ENCODE measurements at places on chromosomes 5 and 9.

DNA sequence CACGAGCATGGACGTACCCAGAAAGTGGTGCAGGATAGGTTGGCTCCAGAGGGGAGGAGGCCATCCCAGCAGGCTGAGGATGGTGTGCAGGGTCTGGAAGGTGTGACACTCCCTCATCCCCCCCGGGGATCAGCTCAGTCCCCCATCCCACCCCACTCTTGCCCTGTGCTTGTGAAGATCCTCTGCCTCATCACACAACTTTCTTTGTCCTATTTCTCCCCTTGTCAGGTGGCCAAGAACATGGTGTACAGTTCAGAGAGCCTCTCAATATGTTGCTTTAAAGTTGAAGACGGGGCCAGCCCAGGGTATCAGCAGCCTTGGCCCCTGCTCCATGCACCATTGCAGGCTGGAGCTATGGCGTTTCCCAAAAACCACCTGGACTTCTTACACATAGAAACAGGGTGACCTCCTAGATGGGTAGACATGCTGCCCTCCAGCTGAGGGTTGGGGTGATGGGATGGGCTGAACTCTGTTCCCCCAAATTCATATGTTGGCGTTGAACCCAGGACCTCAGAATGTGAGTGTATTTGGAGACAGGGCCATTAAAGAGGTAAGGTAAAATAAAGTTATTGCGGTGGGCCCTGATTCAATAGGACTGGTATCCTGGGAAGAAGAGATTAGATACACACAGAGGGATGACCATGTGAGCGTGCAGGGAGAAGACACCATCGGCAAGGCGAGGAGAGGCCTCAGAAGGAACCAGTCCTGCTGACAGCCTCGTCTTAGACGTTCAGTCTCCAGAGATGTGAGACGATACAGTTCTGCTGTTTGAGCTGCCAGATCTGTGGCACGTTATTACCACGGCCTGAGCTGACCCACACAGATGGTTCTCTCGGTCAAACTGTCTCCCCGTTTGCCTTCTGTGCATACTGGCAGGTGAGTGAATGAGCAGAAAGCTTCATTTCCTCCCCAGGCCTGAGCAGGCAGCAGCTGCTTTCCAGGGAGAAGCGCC lies 272.5 kb downstream of the GADD45G start:
- no peak for DNase-seq

- DNase-seq, result no peak
Observed at GRCh38 chr5:5363045-5363444, 59.4 kb upstream of the ICE1 start.

DNA sequence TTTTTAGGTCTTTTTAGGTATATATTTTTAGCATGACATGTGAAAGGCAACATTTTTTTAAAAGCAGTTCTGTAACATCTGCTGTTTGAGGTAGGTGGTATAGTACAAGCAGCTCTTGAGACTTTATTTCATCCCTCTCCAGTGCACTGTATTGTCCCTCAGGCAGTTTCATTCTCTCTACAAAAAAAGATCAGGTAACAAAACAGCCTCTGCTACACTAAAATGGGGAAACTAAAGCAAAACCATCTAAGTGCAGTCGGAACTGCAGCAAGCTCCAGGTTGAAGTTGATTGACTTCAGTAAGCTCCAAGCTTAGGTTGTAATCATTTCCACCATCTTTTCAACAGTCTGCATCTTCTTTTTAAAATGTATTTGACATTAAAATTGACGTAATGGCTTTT lies 195.6 kb downstream of the DEPDC1B start:
- DNase-seq, result no peak

DNA sequence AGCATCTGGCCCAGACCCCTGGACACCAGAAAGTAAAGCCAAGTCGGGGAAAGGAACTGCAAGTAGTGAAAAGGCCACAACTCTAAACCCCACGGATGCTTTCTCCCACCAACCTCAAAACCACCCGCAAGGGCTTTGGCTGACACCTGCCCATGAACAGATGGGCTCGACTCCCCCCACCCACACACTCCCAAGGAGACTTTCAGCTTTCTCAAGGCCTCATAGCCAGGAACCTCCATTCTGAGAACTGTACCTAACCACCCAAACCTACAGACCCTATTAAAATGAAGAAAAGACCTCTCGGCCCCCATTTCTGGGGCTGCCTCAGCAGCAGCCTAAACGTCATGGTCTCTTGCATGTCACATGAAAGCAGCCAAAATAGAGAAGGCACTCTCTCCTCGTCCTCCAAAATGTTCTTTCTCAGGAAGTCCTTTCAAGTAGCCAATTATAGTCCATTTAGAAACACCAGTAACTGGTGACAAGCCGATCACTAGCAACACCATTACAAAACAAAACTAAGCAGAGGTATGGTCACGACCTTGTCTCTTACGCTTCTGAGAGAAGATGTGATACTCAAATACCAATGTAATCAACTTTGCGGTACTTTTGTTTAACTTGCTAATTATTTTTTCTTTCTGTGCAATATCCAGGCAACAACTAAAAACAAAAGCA lies 2.9 kb downstream of the B4GALT1 start:
- DNase-seq, result no peak

DNA sequence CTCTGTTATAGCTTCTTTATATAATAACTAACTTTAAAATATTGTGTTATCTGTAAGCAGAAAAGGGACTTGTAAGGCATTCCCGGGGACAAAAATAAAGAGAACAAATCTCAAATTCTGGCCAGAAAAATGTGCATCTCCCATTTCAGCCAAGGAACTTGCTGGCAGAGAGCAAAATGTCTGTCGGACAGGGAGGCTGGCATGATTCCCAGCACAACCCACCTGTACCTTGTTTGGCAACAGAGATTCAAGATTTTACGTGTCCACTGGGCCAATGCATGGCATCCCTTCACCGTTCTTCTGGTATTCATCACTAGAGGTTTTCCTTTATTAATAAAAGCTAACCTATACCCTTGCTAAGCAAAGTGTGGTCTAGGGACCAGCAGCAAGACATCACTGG lies 566.6 kb downstream of the PSAT1 start:
- no peak for DNase-seq

DNA sequence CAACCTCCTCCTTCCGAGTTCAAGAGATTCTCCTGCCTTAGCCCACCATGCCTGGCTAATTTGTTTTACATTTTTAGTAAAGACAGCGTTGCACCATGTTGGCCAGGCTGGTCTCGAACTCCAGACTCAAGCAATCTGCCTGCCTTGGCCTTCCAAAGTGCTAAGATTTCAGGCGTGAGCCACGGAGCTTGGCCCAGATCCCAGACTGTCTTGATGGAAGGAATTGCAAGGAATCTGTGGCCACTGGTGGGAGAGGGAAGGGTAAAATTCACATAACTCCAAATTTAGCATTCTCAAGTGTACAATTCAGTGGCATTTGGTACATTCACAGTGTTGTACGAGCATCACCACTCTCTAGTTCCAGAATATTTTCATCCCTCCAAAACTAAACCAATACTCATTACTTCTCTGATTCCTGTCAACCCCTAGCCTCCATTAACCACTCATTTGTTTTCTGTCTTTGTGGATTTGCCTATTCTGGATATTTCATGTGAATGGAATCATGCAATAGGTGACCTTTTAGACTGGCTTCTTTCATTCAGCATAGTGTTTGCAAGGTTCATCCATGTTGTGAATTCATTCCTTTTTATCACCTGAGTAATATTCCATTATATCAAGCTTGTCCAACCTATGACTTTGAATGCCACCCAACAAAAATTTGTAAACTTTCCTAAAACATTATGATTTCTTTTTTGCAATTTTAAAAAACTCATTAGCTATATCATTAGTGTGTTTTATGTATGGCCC lies 8.9 kb upstream of the MYO10 start:
- DNase-seq, result no peak

- no peak for DNase-seq
Observed at GRCh38 chr5:125302577-125302976, 556.1 kb upstream of the ZNF608 start.

DNA sequence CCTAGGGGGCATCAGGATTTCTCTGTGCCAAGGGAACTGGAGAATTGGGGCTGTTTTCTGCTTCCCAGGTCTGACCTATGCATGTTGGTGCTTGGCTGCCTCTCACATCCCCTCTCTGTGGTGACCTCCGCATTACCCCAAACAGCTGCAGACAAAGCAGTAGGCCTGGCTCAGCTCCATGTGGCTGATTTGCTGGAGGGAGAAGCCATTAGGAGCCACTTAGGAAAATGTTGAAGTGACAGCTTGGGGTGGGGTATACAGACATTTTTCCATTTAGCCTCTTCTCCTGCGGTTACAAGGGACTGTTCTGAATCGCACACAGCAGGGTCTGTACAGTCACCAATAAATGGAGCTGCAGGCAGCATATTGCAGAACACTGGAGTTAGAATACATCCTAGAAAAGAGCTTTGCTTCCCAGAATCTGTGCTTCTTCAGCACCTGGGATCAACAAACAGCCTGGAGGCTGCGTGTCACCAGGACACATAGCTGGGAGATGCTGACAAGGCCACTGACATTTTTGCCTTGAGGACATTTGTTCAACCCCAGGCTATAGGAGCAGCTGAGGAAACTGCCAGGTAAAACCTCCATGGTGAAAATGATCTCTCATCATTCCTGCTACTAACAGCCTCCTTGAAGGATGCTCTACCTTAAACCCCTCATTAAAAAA lies 335.3 kb downstream of the DIRAS2 start:
- DNase-seq, result no peak

- DNase-seq, result no peak
Observed at GRCh38 chr9:94909250-94909894, 182.9 kb downstream of the AOPEP start.

- DNase-seq, result no peak
Observed at GRCh38 chr5:141878186-141878710, at the start of gene PCDH1. Gene PCDH1, minus strand, starts transcription at chr5:141878410. Its CDS starts 148 bp downstream, at chr5:141878262.

- no peak for DNase-seq
Observed at GRCh38 chr9:134206311-134207300, 42.2 kb upstream of the RNU6ATAC start.

GRCh38 chr9:115069302-115069701 lies 48.7 kb downstream of the TNC start:
- DNase-seq, result no peak

DNA sequence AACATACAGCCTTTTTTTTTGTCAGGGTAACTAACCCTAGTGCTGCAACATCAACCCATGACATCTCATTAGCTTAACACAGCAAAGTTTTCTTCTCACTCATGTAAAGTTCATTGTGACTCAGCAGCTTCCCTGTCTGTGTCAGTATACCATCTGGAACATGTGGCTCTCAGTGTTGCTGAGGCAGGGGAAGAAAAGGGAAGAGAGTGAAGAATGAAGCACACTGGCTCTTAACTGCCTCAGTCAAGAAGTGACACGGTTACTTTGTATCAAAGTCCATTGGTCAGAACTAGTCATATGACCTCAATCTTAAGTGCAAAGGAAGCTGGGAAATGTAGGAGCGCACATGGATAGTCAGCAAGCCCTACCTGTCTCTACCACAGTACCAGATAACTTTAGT lies 185.0 kb upstream of the ELL2 start:
- DNase-seq, result no peak

- DNase-seq, result no peak
Observed at GRCh38 chr9:121770415-121771273, 119.2 kb downstream of the DAB2IP start.

GRCh38 chr9:2478421-2478820 lies 143.2 kb upstream of the VLDLR start:
- DNase-seq, result no peak

GRCh38 chr5:73705364-73705763 lies 79.4 kb downstream of the ARHGEF28 start:
- DNase-seq, result no peak

GRCh38 chr5:56464935-56465768 lies 232.0 kb upstream of the ANKRD55 start:
- no peak for DNase-seq

- peak; percentile 79 for DNase-seq
Observed at GRCh38 chr5:172716796-172717313, 54.1 kb downstream of the DUSP1 start.

- DNase-seq, result no peak
Observed at GRCh38 chr9:125461636-125462190, 200.1 kb downstream of the GAPVD1 start.

DNA sequence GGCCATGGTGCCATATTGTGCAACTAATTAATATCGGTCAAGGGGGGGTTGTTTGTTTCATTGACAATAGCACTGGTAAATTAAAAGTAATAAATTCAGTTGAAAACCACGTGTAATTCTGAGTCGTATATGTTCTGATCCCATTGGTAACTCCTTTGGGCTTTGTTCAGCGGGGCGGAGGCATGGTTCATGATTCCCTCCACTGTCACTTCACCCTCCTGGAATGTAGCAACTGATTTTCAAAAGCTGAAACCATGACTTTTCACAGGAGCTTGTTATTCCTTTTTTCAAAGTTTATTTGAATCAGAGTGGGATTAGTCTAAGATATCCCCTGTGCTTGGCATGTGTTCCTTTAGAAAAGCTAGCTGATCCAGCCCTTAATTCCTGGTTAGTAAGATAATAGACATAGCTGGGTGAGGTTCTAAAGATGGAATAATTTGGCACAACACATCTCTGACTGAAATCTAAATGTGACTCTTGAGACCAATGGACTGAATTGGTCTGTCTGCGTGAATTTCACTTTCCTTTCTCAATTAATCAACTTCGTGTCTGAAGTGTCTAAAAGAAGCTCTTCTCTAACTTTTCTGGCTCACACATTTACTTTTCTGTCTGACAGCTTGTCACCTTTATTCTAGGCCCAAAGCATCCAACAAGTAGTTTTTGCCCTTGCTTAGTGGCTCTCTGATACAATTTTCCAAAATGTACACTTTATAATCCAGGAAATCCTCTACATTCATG lies 185.7 kb upstream of the VCAN start:
- DNase-seq, result no peak

DNA sequence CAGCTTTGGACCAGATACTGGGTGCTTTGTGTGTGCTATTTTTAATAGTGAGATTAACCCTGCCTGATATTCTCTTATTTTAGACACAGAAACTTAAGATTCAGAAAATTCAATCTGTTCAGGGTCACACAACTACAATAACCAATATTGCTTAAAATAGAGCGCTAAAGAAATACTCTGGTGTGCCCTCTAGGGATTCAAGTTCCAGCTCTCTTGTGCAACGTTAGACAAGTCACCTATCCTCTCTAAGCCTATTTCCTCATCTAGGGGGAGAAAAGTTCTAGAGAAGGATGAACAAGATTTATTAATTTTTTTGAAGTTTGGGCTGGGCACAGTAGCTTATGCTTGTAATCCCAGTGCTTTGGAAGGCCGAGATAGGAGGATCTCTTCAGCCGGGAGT lies 2.1 kb upstream of the SCAI start:
- no peak for DNase-seq

GRCh38 chr9:79104216-79104615 lies 467.5 kb upstream of the TLE4 start:
- DNase-seq, result no peak

DNA sequence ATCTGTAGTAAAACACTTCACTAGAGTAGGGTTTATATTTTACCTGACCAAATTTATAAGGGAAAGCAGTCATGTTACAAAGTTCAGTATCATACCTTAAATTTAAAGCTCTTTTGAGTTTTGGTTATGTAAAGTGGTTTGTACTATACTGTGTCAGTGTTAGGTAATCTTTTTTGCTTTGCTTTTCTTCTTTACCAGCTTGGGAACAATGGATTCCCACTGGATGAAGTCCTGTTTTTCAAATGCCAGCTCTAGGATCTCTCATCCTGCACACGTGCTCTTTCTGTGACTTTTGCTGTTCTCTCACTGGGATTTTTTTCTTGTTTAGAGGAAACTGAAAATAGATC lies 15.9 kb downstream of the CYSTM1 start:
- no peak for DNase-seq

GRCh38 chr9:22240619-22241018 lies 206.0 kb upstream of the DMRTA1 start:
- DNase-seq, result no peak

All from stimulated activated CD4-positive, alpha-beta T cell treated with anti-CD3 and anti-CD28 coated beads, TNF-alpha, amount 100 ng/mL, for 24 hours (primary cell).